Midbrain (tissue), 1 donor: ENCODE measurements at places on chromosomes 13 and 19.
A peak's percentile ranks its signal among the peaks of the same experiment; 100 is the strongest.

- DNase-seq = peak; percentile 99
Observed at GRCh38 chr19:55599468-55599841, at the start of gene FIZ1. Gene FIZ1, minus strand, starts transcription at chr19:55599517. Its CDS starts 1,652 bp downstream, at chr19:55597865.

DNA sequence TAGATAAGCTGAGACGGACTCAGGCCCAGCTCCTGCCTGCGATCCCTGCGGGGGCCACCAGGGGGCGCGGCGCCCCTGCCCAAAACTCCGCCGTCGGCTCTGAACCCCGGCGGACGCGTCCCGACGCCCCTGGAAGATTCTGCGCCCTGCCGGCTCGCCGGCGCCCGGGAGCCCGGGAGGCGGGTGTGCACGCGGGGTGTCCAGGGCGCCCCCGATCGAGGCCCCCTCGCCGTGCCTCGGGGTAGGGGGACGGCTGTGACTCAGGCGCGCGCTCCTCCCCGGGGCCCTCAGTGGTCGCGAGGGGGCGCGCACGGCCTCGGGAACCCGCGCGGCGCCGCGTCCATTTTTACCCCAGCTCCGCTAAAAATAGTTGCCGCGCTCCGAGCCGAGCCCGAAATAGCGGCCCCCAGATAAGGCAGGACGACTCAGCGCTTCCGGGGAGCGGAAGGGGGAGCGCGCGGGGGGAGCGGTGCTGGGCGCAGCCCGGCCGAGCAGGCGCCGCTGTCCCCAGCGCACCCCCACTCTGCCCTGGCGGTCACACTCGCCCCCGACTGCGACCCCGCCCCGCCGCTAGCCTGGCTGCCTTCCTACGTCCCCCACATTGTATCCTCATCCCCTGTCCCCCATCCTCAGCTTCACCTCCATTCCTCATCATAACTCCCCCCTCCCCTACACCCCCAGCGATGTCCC lies 16.0 kb upstream of the ERCC1 start:
- peak; percentile 83 for DNase-seq

DNA sequence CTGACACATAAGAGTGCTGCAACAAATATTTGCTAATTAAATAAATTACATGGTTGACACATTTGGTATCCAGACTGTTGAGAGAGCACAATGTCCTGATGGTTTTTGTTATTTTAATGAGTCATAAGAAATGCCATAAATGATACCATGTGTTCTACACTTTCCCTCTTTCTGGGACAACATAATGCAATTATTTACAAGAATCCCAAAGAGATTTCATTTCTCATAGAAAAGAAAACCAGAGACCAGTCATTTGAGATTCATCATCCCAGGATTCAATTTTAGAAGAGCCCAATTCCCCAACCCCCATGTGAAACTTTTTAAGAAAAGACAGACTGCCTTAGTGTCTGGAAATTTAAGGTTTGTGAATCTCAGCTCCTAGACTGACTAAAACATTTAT lies 399.6 kb downstream of the DCT start:
- DNase-seq = no peak

GRCh38 chr19:47082493-47082892 lies 31.1 kb downstream of the ZC3H4 start:
- no peak for DNase-seq

DNA sequence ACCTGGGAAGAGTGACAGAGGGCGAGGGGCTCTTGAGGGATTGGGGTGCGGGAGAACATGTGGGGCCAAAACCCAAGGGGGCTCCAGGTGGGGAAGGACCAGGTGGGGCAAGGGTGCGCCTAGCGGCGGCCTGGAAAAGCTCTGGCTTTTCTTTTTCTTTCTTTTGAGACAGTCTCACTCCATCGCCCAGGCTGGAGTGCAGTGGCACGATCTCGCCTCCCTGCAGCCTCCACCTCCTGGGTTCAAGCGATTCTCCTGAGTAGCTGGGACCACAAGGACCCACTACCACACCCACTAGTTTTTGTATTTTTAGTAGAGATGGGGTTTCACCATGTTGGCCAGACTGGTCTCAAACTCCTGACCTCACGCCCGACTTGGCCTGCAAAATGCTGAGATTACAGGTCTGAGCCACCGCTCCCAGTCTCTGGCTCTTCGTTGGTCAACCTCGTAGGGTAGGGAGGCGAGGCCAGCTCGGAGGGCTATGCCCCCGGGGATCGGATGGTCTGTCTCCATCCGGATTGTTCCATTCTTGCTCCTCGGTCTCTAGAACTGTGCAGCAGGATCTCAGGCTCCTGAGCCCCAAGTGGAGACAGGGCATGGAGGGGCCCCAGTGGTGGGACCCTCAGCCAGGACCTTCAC lies 3.7 kb downstream of the GADD45B start:
- DNase-seq = no peak

- DNase-seq = no peak
Observed at GRCh38 chr19:17654993-17655392, 33.2 kb downstream of the UNC13A start.

GRCh38 chr13:44266305-44266704 lies 107.3 kb upstream of the SERP2 start:
- no peak for DNase-seq
